SJSA1 (cell line): ENCODE measurements at places on chromosomes 12 and 14. TPM values are rescaled to one million over a fixed set of nuclear protein-coding genes. Genes with fewer than 3 reads are reported as not detected.

Gene GRIN2B
- total RNA-seq: not detected in 2 replicates

Gene ARMH4
- total RNA-seq: 0.29 TPM in 1 of 2 replicates, not detected in the other

DNA sequence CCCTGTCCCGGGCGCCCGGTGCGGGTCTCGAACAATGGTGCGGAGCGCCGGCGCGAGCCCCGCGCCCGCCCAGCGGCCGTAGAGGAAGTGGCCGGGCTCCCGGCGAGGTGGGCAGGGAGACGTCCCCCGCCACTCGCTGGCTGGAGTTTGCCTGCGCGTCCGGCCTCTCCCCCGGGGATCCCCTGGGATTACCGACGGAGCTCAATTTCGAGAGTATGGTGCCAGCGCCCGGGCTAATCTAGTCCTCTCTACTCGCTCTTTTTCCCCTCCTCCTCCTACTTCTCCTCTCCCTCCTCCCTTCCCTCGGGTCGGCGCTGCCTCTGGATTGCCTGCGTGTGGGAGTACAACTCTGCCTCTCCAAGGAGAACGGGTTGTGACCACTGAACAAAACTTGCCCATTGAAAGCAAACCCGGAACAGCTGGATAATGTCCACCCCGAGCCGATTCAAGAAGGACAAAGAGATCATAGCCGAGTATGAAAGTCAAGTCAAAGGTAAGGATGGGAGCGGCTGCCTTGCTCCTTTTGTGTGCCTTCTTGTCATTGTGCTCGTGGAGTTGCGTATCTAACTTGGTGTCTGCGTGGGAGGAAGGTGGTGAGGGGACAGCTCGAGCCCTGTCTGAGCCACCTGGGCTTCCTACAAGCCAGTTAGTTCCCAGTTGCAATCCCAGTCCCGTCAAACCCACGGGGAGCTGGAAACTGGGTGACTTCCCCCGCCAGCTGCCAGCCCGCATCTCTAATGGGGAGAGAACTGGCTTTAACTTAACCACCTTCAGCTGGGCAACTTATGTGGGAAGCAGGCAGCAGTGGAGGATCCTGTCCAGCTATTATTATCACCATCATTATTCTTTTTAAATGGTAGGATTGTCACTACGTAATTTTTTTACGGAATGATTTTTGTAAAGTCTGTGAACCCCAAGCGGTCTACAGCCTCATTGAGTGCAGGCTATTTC is at the start of gene SRGAP1:
TSS of gene SRGAP1 (plus strand) at position 310 of the 951 bp plus-strand sequence. CDS start at position 427, 117 bp downstream.
- peak; percentile 58 for DNase-seq
- H3K4me1 ChIP-seq: peaks cover 15% of the 10 kb centered on the region
- peaks cover 6% of the 10 kb centered on the region for H3K36me3 ChIP-seq
- peak within 1 kb of the TSS; percentile 78 for H3K27ac ChIP-seq

GRCh38 chr12:42222724-42223123 is 15.3 kb downstream of the YAF2 start:
- H3K4me1 ChIP-seq: peaks cover 6% of the 10 kb centered on the region
- no peak for DNase-seq
- peaks cover 4% of the 10 kb centered on the region; the same call in 1 of the 2 replicates for H3K36me3 ChIP-seq
- no peak overlapping the region for H3K4me3 ChIP-seq

DNA sequence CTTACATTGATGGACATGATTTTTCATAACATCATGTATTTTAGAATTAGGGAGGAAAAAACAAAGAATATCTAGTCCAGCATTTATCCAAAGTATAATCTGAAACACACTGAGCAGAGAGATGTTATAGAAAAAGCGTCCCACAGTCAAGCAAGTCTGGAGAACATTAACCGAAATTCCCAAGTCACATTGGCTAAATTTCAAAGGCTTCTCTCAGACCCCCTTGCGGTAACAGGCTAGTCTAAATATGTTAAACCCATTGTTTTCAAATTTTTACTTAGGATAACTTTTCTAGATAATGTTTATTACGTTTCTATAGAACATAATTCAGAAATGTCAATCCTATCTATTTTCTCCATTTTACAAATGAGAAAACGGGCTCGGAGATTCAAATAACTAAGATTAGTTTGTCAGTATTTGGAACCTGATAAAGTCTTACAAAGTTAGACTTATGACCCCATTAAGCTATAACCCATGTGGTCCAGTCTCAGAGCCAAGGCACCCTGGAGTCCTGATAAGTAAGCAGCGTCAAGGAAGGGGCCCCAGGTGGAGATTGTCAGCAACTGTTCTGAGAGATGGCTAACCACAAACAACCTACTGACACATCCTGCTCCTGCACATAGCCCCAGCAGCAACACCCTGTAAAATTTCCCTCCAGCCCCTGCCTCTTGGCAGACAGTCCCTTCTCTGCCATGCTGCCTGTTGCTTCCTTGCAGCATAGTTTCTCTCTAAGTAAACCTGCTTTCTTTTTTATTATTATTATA is 220.6 kb upstream of the TMEM260 start:
- H3K4me1 ChIP-seq: no peaks in the 10 kb centered on the region
- H3K27me3 ChIP-seq: no peaks in the 10 kb centered on the region
- no peaks in the 10 kb centered on the region for H3K36me3 ChIP-seq
- DNase-seq: no peak
- H3K4me3 ChIP-seq: no peak overlapping the region
- no peak overlapping the region for H3K27ac ChIP-seq

GRCh38 chr12:122669397-122670070 is 33.6 kb downstream of the HCAR2 start:
- DNase-seq: no peak
- no peaks in the 10 kb centered on the region for H3K27me3 ChIP-seq
- no peak overlapping the region for H3K27ac ChIP-seq
- no peak overlapping the region for H3K4me3 ChIP-seq
- H3K36me3 ChIP-seq: no peaks in the 10 kb centered on the region
